ENCODE measurements at places on chromosomes 11 and 22.

- no peak for DNase-seq
Measured at GRCh38 chr11:120181376-120181975, 29.4 kb upstream of the OAF start.

DNA sequence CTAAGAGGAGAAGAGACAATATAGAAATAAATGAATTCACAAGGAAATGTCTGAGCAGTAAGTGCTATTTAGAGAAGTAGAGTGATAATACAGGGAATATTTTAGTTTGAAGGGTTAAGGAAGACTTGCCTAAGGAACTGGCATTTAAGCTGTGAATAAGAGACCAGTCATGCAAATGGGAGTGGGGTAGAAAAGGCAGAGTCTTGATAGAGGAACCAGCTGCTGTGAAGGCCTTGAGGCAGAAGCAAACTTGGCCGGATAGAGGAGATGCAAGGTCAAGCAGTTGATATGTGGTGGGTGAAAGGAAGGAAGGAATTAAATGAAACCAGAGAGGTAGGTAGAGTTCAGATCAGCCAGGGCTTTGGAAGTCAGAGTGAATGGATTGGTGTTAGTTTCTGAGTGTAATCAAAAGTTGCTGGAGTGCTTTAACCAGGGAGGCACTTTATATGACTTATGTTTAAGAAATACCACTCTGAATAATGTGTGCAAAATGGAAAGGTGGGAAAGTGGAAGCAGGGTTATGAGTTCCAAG is 198.4 kb upstream of the SESN3 start:
- no peak for DNase-seq

- no peak for DNase-seq
Measured at GRCh38 chr11:66861038-66861773, 4.3 kb downstream of the LRFN4 start.

DNA sequence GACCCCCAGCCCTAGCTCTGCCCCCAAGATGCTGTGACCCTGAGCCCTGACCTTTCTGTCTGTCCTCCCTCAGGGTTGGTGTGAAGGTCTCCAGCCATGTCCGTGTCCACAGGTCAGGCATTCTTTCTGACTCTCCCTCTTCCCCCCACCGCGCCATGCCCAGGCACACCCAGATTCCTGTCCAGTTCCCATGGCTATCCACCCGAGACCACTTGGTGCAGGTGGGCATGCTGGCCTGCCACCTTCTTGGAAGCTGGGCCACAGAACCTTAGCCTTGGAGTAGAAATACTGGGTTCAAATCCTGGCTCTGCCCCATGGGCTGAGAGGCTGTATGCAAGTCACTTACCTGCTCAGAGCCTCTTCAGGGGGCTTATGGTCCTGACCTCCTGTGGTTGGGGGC is 2.3 kb upstream of the PLCB3 start:
- no peak for DNase-seq

GRCh38 chr11:101390539-101390938 is 193.3 kb downstream of the TRPC6 start:
- DNase-seq = no peak

DNA sequence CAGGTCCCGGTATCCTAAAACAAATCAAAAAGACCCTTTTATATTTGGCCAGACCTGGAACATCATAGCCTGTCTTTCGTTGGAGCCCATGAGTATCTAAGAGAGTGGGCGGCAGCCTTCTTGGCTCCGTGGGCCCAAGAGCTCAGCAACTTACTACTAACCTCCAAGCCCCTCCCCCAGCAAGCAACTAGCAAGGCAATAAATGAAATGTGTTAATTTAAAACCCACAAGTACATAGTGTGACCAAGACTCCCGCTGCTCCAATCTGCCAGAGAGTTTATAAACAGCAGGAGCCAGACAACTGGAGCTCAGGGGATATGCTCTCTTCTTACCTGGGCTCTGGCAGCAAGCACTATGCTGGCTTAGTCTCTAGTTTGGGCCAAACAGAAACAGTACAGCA is 40.8 kb upstream of the CYP2D6 start:
- peak; percentile 68 for DNase-seq

GRCh38 chr11:134564472-134565200 is 152.6 kb upstream of the B3GAT1 start:
- DNase-seq = no peak

GRCh38 chr11:36249246-36249645 is 40.0 kb downstream of the COMMD9 start:
- no peak for DNase-seq

DNA sequence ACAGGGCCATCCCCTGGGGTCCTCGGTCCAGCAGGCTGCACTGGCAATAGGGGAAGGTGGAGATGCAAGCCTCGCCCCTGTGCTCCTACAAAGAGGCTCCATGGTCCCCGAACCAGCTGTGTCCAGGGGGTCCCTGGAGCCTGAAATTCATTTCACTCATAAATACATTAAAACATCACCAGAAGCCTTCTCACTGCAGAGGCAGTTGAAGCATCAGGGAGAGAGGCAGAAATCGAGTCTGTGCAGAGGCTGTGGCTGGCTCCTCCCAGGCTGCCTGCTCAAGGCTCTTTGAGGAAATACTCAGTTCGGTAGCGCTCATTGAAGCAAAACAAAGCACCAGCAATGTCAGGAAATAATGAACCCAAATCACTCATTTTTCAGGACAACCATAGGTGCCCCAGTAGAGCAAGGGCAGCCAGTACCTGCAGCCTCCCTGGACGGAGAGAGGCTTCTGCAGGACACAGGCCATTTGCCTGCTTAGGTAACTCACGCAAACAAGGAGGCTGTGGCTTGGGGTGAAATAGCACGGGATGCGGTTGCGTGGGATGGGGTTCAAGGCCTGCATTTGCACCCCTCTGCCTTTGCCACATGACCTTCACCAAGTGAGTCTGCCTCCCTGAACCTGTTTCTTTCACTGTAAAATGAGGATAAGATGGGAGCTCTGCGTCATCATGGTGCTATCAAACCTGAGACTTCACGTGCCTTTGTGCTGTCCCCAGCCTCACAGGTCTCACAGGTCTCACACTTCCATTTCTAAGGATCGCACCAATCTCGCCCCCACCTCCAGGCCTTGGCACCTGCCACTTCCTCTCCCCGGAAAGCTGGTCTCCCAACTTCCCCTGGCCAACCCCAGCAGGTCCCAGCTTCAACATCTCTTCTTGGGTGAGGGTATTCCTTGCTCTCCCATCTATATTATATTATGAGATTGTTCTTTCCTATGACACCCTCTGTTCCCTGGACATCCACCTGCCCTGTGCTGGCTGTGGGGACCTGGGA is 84.3 kb upstream of the SHISAL1 start:
- no peak for DNase-seq

DNA sequence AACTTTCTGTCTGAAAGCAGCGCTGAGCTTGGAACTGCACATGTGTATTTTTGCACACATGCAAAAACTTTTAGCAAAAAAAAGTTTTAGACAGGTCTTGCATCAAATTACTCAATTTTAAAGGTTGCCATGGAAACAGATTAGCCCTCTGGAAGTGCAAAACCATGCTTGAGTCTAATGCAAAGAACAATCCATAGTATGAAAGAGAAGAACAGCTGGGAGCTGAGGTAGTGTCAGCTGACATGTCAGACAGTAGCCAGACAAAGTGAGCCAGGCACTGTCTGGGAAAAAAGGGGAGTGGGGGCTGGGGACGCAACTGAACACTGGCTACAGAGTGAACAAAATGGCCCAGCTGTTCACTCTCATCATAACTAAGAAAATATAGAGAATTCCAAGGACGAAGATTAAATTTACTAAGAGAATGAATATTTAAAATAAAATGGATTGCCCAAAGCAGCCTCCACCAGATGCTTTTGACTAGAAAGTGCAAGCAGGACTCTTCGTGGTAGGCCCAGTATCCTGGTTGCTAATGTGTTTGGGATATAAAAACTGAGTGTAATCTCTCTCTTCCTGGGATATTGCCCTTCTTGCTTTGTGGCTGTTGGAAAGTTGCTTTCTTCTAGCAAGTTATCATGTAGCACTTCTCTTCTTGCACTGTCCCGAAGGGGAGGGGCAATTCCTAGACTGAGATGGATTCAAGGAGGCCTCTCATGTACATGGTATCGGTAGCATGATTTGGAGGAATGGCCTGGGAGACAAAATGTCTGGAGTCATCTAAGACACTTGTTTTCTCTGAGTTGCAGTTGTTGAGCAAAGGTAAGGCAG is 434.1 kb upstream of the FAT3 start:
- DNase-seq = no peak

DNA sequence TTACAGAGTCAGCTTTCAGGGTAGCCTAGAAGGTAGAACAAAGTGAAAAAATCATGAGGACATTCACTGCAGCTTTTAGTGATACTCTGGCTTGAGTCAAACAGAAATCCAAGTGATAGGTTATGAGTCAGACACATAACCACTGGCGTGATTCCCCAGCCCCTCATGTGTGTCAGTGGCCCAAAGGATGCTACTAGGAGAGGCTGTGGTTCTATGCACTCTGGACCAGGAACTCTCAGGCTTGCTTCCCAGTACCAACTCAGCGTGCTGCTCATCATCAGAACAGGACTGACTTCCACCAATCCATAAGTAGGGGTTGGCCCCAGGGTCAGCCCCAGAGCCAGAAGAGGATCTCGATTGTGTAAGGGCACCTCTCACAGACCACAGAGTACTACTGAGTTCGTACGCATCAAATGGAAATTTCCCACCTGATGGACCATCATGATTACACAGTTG is 116.8 kb downstream of the MED15 start:
- no peak for DNase-seq

- DNase-seq = no peak
Measured at GRCh38 chr11:61102667-61103571, 630 bp downstream of the CD5 start.

- no peak for DNase-seq
Measured at GRCh38 chr11:111548525-111548924, 8.0 kb downstream of the LAYN start.

GRCh38 chr11:119229741-119230140 is 23.6 kb downstream of the CBL start:
- no peak for DNase-seq

- DNase-seq = no peak
Measured at GRCh38 chr22:33440756-33441155, 382.6 kb upstream of the SYN3 start.

DNA sequence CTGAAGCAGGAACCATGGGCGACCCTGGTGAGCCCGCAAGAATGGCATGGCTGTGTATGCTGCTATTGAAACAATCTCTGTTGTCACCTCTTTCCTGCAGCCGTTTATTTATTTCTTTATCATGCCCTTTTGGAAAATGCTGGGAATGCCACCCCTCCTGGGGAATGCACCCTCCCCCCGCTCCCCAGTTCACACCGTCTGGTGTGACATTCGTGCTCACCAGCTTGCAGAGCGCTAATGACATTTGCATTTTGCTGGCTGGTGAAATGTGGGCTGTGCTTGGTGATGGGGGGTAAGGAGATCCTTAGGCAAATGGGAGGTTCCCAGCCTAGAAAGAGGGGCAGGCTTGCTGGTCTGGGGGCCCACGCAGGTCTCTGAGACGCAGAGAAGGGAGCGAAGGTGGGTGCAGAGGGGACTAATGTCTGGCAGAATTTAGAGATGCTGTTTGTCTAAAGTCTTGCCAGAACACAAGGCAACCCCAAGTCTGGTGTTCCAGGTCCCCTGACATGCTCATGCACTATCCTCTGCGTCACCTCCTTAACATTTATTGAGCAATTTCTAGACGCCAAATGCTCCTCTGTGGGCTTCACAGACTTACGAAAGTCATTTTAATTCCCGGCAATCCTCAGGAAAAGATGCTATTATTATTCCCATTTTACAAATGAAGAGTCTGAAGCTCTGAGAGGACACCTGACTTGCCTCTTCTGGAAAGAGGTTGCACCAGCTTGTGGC is 91.7 kb downstream of the TP53I11 start:
- peak; percentile 60 for DNase-seq

DNA sequence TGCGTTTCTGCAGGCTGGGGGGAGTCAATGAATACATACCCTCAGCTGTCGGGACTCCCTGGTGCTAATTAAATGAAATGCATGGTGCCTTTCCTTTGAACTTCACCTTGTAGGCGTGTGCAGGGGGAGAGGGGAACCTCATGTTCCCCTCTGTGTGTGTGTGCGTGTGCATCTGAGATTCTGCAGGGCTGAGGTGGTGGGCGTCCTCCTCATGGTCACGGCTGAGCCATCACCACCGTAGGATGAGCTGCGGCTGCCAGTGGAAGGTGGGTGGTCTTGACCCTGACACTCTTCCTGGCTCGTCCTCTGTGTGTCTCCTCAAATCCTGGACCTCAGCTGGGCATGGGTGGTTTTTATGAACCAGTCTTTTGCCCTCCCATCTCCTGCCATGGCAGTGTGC is 53.0 kb upstream of the TTLL12 start:
- DNase-seq = no peak

DNA sequence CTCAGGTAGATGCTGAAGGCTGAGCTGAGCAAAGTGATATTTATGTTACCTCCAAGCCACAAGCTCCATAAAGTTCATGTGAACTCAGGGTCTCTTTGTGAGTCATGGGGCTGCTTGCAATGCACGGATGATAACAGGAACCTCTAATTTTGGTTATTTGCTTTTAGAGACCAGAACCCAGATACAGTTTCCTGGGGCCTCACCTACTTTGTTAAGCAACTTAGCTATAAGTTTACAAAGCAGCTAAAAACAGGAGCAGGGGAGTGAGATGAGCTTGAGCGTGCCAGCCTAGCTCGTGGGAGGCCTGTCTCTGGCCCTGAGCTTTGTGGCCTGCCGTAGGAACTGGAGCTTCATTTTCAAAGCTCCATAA is 29.2 kb downstream of the SREBF2 start:
- no peak for DNase-seq

GRCh38 chr22:23529166-23530103 is 50.7 kb downstream of the IGLL1 start:
- DNase-seq = no peak

- no peak for DNase-seq
Measured at GRCh38 chr22:28497188-28497587, 182.5 kb downstream of the TTC28 start.

DNA sequence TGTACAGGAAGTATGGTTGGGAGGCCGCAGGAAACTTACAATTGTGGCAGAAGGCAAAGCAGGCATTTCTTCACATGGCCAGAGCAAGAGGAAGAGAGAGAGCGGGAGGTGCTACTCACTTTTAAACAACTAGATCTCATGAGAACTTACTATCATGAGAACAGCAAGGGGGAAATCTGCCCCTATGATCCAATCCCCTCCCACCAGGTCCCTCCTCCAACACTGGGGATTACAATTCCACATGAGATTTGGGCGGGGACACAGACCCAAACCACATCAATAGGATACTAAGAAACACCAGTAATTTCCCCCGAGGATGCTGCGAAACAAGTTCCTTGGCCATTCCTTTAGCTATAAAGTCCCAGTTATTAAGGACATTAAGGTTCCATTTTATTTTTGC is 94.1 kb upstream of the SC5D start:
- no peak for DNase-seq

- no peak for DNase-seq
Measured at GRCh38 chr11:1305063-1305495, 4.4 kb downstream of the TOLLIP start.

- no peak for DNase-seq
Measured at GRCh38 chr11:12822392-12823022, 148.3 kb downstream of the TEAD1 start.
